ENCODE measurements at places on chromosomes 7 and 10.

GRCh38 chr10:75003891-75004290, 107.6 kb upstream of the SAMD8 start:
- DNase-seq, result no peak

GRCh38 chr7:10767771-10768170, 205.9 kb upstream of the PHF14 start:
- no peak for DNase-seq

DNA sequence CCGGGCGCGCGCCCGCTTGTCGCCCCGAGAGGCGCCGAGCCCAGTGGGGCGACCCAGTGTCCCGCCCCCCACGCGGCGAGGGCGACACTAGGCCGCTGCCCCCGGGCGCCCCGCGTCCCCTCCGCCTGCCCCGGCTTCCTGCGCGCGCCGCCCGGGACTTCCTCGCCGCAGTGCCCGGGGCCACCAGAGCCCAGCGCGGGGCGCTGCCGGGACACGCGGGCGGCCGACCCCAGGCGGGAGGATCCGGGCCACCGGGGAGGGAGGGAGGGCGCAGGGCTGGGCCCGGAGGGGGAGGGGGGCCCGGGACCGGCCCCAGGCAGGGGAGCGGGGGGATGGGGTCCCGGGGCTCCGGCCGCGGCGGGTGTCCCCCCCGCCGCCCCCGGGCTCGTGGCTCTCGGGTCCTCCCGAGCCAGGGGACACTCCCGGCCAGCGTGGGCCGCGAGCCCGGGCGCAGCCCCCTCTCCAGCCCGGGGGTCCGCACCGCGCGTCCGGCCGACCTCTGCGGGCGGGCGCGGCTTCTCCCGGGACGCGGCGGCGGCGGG, 435 bp upstream of the PWWP2B start:
- DNase-seq, result no peak

DNA sequence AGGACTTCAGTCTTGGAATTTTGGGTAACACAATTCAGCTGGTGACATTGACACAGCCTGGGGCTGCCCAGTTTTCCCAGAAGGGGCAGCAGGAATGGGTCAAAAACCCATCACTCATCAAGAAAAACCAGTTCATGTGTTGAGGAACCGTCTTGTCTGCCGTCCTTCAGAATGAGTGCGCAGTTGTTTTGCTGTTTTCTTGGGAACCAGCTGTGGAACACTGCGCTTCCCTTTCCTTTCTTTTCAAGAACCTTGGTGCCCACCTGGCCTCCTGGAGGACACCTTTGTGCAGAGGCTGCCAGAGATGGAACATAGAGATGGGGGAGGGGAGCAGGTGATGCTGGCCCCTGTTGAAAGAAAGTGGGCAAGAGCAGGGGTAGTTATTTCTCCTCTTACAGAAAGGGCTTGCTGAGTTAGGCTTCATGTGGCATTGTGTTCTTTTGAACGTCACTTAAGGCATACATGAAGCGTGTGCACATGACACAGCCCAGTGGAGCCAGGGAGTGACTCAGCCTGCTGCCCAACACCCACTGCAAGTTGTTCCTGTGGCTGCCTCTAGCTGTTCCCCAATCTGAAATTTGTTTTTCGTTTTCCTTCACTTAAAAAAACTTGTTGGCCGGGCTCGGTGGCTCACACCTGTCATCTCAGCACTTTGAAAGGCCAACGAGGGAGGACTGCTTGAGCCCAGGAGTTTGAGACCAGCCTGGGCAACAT, 87.4 kb upstream of the TNS3 start:
- DNase-seq, result no peak

- DNase-seq, result no peak
Observed at GRCh38 chr7:106370542-106370941, 85.8 kb upstream of the NAMPT start.

- no peak for DNase-seq
Observed at GRCh38 chr7:121582258-121582657, 186.2 kb upstream of the FAM3C start.

GRCh38 chr10:7378602-7379403, 32.0 kb downstream of the SFMBT2 start:
- DNase-seq, result no peak

GRCh38 chr7:82818171-82818570, 344.5 kb downstream of the PCLO start:
- no peak for DNase-seq

- DNase-seq, result no peak
Observed at GRCh38 chr7:2040201-2040892, 192.4 kb downstream of the MAD1L1 start.

DNA sequence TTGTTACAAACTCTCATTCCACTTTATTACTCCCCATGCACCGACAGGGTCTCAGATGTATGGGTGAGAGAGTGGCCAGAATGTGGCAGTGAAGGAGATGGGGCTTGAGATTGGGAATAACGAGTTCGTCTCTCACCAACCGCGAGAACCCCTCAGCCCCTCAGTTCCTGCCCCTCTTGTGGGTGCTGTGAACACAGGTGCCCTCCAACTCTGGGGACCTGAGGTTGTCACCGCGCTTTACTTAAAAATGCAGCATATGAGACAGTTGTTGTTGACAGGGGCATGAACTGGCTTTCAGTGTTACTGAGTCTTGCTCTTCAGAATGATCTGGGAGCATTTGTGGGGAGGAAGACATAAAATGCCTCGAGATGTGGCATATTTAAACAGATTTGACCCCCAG, 290.0 kb downstream of the WDR37 start:
- DNase-seq, result no peak

GRCh38 chr10:44760513-44760912, 150.6 kb upstream of the TMEM72 start:
- DNase-seq, result no peak

- DNase-seq, result no peak
Observed at GRCh38 chr7:151632750-151633515, 113.2 kb upstream of the RHEB start.

DNA sequence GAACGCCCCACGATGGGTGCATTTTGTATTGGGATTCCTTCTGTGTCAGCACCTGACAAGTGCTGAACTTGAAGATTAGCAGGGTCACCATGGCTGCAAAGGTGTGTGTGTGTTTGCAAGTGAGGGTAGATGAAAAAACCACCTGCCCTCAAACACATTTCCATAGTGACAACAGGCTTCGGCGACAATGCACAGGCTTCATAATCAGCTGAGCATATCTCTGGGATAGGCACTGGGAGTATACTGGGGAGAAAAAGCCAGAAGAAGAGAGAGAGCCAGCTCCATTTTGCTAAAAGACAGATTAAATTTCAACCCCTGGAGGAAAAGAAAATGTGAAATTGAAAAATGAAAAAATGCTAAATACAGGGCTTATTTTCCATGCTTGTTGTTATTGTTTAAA, 656.1 kb downstream of the INHBA start:
- no peak for DNase-seq

DNA sequence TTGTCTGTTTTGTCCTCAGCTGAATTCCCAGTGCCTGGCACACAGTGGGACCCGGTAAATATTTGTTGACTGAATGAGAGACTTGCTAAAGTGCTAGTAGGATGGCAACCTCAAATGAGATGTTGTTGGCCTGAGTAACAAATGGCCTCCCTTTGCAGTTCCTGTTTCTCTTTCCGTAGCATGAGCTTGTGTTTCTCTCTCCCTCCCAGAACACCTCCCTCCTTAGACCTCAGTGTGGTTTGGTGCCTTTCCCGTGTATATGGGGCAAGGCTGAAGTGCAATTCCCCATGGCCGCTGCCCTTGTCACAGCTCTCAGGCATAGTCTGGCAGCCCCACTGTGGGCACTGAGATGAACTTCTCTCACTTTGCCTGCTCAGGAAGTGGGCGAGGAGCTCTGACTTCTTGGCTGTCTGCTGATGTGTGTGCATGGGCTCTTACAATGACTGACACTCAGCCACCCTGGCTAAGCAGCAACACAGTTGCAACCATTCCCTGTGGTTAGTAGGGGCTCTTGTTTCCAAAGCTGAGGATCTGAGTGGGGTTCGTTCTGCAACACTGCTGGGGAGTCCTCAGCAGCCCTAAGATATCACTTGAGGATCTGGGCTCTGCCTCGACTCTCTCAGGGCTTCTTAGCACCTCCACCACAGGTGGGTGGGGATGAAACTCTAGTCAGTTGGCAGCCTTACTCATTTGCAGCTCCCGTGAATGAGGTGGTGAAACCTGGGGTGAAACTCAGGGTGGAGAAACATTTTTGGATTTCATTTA, 136.1 kb downstream of the ICA1 start:
- no peak for DNase-seq

DNA sequence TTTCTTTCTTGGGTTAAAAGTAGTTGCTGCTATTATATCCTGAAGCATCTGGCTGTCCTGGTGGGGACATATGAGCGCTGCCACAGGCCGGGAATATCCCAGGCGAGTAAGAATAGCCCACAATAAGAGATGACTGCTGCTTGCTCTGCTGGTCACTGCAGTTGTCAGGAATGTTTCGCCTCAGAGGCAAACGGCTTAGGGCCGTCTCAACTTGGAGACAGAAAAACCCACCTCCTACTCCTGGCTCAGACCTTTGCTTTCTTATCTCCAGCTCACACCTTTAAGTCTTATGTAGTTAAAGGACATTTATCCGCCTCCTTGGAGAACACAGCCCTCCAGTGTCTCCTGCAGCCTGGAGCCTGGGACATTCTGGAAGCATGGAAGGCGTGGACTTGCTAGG, at the start of gene GJD4:
Gene GJD4 (plus strand): TSS at position 151 of the 400 bp plus-strand sequence. CDS start 227 bp downstream, at position 378.
- DNase-seq, result no peak
